ENCODE measurements at places on chromosomes 1 and 21. TPM values are rescaled to one million over a fixed set of nuclear protein-coding genes. Genes with fewer than 3 reads are reported as not detected.

Gene TMPRSS15
- total RNA-seq, result not detected

Gene NR5A2
- 0.83 TPM for total RNA-seq

DNA sequence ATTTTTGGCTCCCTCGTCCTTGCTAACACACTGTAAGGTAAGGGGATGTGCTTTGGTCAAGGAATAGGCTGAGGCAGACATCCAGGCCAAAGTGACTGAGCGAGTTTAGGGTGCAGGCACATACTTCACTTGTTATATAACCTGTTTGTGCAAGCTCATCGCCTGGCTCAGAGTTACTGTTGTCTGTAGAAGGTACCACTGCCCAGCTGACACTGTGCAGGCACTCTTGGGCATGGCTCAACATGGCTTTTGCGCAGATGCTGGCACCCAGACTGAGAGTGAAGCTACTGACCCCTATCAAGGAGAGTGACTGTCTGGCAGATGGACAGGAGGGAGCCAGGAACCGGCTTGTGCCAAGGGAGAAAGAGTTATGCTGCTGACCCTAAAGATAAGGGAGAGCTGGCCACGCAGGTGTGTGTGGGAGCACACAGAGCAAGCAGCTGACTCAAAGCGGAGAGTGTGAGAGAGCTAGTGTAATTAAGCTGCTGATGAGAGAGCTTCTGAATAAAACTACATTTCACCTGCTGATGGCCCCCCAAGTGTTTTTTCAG lies 307.3 kb upstream of the USP24 start:
- DNase-seq, result no peak

DNA sequence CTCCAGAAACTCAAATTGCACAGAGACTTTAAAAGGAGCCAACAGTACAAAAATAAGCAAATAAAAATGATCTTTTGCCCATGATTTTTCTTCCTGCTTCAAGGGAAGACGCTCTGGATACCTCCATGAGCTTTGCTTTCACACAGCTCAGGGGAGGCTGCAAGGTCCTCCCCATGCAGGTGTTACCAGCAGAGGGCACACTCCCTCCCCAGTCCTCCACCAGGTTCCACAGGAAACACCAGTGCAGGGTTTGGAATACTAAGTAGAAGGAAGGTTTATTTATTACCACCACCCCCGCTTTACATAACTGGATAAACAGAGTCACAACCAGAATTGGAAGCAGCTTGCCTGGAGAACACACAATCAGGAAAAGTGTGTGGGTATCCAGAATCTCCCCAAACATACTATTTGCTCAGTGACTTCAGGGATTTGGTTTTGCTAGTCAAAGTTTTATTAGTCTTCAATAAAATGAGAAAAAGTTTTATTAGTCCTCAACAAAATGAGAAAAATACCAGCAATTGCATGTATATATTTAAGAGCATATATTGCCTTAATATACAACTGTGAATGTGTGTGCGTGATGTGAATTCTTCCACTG lies 37.3 kb downstream of the HSD3B1 start:
- no peak for DNase-seq

DNA sequence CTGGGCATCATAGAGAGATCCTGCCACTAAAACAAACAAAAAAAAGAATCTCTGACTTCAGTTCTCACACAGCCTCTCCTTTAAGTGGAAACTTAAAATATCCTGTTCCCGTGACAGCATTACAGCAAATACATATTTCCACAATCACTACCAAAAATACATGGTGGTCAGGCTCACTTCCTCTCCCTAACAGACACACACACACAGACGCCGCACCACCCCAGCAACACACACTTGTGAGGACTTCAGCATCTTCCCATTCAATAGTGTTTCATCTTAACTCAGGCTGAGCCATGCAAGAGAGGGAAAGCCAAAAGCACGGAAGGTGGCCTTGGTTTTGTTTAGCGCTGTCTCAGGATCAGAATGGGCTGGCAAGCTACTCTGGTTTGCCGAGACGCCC lies 21.9 kb downstream of the KIAA1614 start:
- no peak for DNase-seq

DNA sequence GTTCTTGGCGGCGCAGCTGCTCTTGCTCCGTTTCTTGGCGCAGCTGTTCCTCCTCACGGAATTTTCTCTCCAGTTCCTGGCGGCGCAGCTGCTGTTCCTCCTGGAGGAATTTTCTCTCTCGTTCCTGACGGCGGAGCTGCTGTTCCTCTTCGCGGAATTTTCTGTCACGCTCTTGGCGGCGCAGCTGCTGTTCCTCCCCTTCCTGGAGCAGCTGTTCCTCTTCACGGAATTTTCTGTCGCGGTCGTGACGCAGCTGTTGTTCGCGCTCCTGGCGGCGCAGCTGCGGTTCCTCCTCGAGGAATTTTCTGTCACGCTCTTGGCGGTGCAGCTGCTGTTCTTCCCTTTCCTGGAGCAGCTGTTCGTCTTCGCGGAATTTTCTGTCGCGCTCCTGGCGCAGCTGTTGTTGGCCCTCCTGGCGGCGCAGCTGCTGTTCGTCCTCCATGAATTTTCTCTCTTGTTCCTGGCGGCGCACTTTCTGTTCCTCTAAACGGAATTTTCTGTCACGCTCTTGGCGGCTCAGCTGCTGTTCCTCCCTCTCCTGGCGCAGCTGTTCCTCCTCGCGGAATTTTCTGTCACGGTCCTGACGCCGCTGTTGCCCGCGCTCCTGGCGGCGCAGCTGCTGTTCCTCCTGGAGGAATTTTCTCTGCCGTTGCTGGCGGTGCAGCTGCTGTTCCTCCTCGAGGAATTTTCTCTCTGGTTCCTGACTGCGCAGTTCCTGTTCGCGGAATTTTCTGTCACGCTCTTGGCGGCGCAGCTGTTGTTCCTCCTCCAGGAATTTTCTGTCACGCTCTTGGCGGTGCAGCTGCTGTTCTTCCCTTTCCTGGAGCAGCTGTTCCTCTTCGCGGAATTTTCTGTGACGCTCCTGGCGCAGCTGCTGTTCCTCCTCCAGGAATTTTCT lies 7.0 kb downstream of the TCHH start:
- no peak for DNase-seq

DNA sequence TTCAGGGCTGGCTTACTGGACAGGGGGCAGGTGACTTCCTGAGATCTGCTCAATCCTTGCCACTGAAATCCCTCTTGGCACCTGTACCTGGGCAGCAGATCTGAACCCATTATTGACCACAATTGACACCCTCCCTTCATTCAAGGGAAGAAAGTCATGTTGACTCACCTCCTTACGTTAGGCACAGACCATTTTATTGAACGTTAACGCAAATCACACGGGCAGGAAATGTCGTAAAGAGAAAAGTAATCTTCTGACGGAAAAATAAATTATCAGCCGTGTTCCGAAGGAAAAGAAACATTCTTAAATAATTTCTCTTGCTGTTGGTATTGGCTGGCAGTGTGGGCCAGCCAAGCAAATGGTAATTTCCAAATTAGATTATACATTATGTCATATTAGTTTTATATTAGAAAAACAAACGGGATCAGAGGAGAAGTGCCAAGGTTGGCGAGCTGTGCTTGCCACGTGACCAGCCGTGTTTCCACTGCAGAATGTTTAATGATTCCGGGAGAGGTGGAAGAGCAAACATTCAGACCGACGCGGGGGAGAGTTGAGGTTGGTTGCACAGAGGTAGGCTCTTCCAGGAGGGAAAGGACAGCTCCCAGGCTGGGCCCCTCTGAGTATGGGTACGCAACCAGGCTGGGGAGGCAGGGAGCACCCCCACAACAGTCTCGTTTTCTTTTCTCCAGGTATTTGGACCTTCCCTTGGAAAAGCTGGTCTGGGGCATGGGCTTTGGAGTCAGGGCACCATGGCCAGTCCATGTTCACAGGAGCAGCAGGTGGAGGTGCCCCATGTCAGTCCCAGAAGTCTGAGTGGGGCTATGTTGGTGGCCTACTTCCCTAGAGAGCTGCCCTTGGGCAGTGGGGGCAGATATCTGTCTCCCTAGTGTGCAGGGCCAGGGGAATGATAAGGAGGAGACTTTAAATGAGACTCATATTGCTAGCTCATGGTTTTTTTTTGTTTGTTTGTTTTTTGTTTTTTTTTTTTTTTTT lies 121.1 kb downstream of the FOXD2 start:
- DNase-seq, result no peak

DNA sequence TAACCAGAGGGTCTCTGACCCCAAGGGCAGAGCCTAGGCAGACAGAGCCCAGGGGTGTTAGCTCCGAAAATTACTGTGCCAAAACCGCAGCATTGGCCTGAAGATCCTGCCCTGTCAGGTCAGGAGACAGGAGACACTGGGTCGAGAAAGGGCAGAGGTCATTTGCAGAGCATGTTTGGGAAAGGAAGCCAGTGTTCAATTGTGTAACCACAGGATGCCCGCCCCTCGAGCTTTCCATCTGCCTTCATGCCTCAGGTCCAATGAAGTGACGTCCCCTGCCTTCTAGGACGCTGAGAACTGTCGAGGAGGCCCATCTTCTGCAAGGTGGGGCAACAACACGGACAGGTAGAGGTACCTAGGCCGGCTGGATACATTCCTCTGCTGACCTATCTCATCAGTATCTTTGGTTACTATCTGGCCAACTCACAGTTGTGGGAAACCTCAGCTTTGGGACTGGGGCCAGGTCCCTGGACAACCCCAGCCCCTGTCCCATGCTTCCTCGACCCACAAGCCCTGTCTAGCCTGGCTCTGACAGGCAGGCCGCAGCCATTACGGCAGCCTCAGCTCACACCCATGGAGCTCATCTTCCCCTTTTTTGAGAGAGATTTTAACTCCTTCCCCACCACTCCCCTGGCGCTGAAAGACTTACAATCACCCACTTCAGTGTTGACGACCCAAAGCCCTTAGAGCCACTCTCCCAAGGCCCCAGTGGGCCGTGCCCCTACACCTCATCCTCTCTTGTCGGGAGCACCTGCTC lies 1.3 kb downstream of the ARL8A start:
- no peak for DNase-seq

GRCh38 chr1:14535619-14536355 lies 62.7 kb upstream of the KAZN start:
- no peak for DNase-seq

DNA sequence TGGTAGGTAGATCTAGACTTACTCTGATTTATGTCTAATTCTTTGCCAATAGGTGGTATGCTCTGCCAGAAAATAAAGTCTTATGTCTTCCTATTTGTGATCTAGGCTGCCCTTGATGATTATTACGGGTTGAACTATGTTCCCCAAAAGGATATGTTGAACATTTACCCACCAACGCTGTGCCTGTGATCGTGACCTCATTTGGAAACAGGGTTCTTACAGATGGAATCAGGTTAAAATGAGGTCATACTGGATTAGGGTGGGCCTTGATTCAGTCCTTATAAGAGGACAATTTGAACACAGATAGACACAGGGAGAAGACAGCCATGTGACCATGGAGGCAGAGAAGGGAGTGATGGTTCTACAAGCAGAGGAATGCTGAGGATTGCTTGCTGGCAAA lies 95.1 kb upstream of the BCAR3 start:
- DNase-seq, result peak; percentile 47
